ENCODE measurements at places on chromosomes 13 and 19.

- no peak for DNase-seq
Observed at GRCh38 chr19:3161453-3161852, 17.1 kb upstream of the S1PR4 start.

DNA sequence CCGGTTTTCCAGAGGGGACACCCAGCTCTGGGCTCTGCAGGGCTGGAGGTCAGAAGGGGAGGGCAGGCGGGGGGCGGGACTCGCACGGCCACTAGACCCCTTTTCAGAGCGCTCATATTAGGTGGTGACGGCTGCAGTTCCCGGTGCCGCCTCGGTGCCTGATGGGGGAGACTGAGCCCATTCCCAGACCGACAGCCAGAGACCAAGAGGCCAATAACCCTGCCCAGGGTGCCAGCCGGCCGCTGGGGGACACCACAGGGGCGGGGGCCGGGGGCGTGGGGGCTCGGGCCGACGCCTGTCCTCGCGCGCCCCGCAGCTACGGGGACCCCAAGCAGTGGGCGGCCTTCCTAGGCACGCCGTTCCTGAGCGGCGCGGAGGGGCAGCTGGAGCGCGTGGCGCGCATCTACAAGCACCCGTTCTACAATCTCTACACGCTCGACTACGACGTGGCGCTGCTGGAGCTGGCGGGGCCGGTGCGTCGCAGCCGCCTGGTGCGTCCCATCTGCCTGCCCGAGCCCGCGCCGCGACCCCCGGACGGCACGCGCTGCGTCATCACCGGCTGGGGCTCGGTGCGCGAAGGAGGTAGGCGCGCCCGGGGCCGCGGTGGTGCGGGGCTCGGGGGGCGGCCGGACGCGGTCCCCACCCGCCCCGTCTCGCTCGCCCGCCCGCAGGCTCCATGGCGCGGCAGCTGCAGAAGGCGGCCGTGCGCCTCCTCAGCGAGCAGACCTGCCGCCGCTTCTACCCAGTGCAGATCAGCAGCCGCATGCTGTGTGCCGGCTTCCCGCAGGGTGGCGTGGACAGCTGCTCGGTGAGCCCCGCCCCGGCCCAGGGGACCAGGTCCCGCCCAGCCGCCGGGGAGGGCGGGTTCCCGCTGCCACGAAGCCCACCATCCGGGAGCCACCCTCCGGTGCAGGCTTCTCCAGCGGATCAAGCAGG lies 2.4 kb downstream of the TIMM13 start:
- DNase-seq = peak; percentile 60

DNA sequence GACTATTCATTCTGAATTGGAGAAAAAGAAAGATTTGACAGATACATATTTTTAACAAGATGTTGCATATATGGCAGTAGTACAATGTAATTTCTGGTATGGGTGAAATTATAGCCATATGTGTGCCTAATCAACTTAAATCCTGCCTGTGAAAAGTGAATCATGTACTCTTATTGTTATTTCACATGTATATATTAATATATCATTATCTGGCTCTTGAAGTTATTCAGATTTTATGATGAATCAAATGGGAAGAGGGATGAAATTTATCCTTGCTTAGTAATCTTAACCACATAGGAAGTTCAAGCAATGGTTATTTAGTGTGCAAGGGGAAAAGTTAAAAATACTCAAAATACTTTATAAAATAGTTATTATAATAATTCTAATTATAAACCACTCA lies 80.5 kb downstream of the GPC6 start:
- no peak for DNase-seq

- DNase-seq = no peak
Observed at GRCh38 chr13:31214435-31214834, 14.7 kb downstream of the B3GLCT start.

GRCh38 chr19:3834349-3835054 lies 34.3 kb downstream of the ZFR2 start:
- DNase-seq = no peak

Data from retina (tissue), 1 donor.